Activated CD4-positive, alpha-beta memory T cell treated with anti-CD3 and anti-CD28 coated beads for 36 hours (primary cell): ENCODE measurements at places on chromosomes 11 and 22.

DNA sequence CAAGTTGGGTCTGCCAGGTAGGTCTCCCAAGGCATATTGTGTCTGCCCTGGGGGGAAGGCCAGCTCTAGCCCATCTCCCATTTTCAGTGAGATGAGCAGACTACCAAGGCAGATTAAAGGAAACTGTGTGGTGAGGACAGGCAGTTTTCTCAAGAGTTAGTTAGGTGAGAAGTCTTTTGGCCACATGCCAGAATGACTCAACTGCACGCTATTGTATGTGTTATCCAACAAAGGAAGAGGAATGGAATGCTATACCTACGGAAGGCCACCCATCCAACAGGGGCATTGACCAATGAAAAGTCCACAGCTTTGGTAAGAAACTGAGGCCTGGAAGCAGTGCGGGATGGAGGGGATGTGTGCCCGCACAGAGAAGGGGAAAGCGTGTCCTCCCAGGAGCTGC is 941.7 kb downstream of the NTM start:
- no peak for DNase-seq

GRCh38 chr11:85941380-85941973 is 86.3 kb downstream of the CCDC83 start:
- peak; percentile 69 for DNase-seq

- DNase-seq, result no peak
These were observed 22.1 kb upstream of the CTR9 start for GRCh38 chr11:10728789-10729472.

DNA sequence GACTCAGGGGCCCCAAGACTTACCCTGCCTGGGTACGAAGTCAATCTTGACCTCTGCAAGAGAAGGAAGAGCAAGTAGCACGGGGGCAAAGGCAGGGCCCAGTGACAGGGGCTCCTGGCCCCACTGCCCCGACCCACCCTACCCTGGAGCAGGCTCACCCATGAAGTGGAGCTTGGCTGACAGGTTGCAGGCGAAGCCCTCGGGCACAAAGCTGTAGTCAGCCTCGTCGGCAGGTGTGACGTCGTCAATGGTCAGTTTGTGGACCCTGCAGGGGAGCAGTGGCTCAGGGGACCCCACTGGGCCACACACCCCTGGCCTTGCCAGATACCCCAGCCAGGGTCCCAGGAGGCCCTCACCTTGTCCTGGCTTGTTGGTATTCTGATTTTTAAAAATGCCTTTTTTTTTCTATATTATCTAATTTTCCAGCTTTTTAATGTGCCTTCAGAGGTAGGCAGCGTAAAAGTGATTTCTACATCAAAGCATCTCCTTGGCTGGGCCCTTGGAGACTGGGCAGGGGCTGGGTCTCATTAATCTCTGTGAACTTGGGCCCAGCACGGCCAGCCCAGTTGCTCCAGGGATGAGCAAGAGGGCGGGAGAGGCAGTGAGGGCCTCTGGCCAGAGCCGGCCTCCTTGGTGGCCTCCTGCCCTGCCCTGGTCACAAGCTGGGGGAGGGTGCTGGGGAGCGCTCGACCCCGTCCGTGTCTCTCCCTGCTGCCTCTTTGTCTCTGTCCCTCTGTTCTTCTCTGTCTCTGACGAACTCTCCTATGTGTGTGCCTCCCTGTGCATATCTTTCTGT is 11.3 kb downstream of the MYBPC3 start:
- no peak for DNase-seq

DNA sequence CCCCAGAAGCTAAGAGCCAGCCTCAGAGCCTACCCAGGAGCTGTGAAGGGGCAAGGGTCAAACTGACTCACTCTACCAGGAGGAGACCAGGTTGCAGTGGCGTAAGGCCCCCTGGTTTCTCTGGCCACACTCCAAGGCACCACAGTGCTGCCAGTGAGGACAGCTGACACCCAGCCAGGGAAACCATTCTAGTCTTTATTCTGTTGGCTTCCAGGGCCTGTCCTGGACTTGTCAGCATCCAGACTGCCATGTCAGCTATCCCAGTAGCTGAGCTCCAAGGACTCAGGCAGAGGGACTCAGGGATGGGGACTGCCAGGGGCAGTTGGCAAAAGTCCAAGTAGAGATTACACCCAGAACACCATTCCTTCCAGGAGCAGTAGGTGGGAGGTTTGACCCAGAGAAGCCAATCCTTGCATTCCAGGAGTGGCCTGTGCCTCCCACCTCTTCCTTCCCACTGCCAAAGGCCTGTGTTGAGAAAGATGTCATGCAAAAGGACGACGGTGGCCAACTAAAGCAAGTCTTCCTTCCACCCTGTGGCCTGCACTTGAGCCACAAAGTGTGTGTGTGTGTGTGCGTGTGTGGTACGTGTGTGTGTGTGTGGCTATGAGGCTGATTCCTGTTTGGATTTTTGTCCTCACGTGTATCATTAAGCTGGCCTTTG is 3.6 kb upstream of the MAPK8IP1 start:
- DNase-seq, result no peak
